Sigmoid colon (tissue), 7 donors: ENCODE measurements at places on chromosomes 3 and 15. TPM values are rescaled to one million over a fixed set of nuclear protein-coding genes. Genes with fewer than 3 reads are reported as not detected.

DNA sequence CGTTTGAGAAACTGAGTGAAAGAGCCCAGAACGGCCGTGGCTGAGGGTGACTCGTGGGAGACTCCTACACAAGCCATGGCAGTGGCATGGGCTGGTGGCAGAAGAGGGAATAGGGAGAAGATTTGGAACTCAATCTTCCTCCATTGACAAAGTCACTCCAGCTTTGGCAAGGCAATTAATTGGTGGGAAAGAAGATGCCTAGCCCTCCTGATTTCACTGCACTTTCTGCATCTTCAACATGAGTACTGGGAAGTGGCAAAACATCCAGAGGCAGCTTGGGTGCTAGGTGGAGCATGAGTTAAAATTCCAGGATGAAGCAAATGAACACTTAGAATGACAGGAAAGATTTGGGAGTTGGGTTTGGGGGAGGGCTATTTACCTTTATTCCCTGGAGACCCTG is 1.4 kb upstream of the TGFBR2 start:
- DNase-seq, result no peak

DNA sequence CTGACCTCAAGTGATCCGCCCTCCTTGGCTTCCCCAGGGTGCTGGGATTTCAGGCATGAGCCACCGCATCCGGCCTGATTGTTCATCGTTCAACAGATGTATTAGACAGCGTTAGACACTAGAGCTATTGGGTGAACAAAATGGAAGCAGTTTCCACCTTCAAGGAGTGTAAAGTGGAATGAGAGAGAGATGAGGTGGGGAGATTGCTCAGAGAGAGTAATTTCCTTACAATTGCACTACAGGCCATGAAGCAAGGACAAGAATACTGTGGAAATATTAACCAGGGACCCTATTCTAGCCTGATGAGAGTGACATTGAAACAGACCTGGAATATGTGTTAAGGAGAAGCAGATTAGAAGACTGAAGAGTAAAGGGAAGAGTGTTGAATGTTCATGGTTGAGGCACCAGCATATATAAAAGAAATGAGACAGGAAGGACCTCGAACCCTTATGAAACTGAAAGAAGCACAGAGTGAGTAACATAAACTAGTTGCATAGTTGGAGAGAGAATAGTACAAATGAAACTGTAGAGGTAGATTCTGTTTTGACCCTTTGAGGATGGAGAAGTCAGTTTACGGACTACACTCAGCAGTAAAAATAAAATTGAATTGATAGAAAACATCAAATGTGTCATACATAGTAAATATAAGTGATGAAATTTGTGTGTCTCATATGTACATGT is 7.2 kb downstream of the RTF1 start:
- no peak for DNase-seq

GRCh38 chr15:60540002-60540651 is 61.2 kb upstream of the ICE2 start:
- no peak for DNase-seq

DNA sequence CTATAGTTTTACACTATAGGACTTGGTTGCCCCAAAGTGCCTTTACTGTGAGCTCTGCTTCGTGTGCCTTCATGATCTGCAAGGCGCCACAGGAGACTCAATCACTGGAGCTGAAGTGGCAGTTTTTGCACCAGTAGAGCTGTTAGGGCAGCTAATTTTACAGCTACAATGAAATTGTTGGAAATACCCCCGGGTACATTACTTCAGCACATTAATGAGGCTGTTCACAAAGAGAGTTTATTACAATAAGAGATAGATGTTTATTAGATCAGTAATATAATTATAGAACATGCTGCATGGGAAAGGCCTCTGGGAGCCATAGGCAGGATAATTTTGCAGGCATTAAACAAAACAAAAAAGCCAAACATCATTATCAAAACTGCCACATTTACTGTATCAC is 231.1 kb downstream of the CTNNB1 start:
- no peak for DNase-seq

DNA sequence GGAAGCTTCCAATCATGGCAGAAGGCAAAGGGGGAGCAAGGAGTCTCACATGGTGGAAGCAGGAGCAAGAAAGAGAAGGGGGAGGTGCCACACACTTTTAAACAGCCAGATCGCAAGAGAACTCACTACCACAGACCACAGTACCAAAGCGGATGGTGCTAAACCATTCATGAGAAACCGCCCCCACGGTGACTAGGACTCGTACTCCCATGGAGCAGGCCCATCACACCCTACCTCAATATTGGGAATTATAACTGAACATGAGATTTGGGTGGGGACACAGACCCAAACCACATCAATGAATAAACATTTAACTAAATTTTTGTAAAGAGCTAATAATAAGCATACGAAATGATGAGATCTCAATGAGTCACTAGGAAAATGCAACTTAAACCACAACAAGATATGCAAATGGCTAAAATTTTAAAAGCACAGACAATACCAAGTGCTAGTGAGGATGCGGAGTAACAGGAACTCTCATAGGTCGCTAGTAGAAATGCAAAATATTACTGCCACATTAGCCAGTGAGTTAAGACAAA is 10.0 kb downstream of the MRPS25 start:
- DNase-seq, result no peak

DNA sequence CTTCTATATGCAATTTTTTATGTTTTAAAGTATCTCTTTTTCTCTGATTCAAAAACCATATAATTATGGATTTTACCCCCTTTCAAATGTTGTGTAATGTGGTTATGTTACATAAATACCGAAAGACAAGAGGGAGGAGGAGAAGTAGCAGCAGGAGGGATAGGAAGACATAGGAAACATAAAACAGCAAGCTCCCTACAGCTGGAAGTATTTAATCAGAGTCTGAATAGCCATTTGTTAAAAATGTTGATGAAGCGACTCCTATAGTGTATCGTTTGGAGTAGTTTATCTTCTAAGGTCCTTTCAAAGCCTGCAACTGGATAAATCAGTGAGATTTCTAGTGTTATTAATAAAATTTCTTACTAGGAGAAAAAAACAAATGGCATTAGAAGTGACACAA is 598.1 kb upstream of the GOLIM4 start:
- DNase-seq, result no peak

Gene MRAS
- 7.2 TPM for polyA plus RNA-seq

GRCh38 chr3:31610700-31611275 is 78.1 kb downstream of the STT3B start:
- DNase-seq, result no peak

Gene SLC26A6
- polyA plus RNA-seq, result 70.8 TPM

Gene DAZL
- 0.12 TPM for polyA plus RNA-seq

GRCh38 chr3:116512931-116513330 is 67.6 kb upstream of the LSAMP start:
- DNase-seq, result no peak

DNA sequence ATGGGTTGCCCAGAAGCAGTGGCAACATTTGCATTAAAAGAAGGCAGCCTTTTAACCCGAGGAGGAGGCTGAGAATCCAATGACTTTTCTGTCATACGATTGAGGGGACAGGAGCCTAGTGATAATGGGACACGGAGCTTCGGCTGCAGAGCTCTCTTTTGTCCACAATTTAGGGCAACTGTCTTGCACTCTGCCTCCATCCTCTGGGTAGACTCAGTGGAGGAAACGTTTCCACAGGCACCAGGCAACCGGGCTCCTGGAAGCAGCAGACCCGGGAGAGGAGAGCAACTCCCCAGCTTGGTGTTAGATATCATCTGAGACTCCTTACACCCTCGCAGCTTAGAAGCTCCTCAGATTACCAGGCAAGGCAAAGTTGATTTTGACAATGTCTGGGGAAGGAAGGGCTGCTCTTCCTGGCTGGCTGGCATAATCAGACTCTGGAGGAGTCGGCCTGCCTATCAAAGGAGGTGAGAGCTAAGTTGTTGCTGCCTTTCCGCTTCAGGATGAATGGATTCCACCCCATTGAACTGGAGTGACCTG is 43.5 kb upstream of the RNU6-1 start:
- no peak for DNase-seq

DNA sequence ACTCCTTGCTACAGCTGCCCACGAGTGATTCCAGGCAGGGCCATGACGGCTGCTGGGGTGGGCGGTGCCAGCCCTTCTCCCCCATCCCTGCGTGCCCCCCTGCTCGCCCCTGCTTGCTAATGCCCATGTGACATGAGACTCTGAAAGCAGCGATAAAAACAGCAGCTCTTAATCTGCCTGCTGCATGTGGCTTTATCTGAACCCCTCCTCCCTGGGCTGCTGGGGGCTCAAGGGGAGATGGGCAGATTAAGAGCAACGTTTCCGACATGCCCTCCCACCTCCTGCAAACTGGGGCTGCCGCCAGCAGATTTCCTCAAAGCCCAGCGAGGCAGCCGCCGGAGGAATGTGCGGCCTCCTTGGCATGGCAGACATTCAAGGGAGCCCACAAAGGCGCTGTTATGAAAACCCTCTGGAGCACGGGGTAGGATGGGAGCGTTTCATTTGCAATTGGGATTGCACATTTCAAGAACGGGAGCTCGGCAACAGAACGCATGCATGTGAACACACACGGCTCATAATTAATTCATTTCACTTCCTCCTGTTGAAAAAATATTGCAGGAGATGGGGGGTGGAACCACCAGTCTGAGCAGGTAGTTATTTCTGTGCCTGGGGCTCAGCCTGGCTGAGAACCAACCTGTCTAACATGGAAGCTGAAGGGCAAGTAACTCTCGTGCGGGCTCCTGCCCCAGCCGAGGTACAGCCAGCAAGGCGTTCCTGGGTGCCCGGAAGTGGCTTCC is 504.2 kb upstream of the PROK2 start:
- DNase-seq, result peak; percentile 70

- no peak for DNase-seq
Observed at GRCh38 chr3:21638488-21638887, 112.5 kb downstream of the ZNF385D start.

Gene LRRC2
- polyA plus RNA-seq, result 2.4 TPM

Gene SNRPN
- polyA plus RNA-seq, result 56.4 TPM

- DNase-seq, result no peak
Observed at GRCh38 chr3:129598484-129598883, 8.0 kb downstream of the PLXND1 start.

DNA sequence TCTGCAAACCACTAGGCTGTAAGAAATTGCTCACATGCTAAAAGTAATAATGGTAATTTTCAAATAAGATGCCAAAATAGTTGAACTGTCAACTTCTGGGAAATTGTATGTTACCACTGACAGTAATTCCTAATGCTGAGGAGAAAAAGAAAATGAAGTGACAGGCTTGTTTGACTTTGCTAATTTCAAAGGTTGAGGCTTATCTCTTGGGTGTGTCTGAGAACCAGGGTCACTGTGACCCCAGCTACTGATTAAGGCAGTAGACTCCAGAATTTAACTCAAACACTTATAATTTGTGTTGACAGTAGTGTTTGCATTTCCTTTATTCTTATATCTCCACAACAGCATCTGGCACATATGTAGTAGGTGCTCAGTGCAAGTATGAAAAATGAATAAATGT is 74.6 kb upstream of the PDZRN3 start:
- no peak for DNase-seq

GRCh38 chr15:92505611-92506010 is 111.9 kb downstream of the ST8SIA2 start:
- no peak for DNase-seq

Gene NR1I2
- 39.6 TPM for polyA plus RNA-seq

GRCh38 chr3:157652366-157652765 is 149.2 kb upstream of the VEPH1 start:
- no peak for DNase-seq

- DNase-seq, result no peak
Observed at GRCh38 chr15:70795311-70795665, 31.9 kb upstream of the UACA start.

Gene ATP13A4
- 3.0 TPM for polyA plus RNA-seq

GRCh38 chr15:27323801-27324200 is 352.8 kb downstream of the GABRG3 start:
- no peak for DNase-seq

- DNase-seq, result no peak
Observed at GRCh38 chr3:10601151-10601856, 95.9 kb upstream of the ATP2B2 start.

Gene NANOGP8
- 0.15 TPM for polyA plus RNA-seq

DNA sequence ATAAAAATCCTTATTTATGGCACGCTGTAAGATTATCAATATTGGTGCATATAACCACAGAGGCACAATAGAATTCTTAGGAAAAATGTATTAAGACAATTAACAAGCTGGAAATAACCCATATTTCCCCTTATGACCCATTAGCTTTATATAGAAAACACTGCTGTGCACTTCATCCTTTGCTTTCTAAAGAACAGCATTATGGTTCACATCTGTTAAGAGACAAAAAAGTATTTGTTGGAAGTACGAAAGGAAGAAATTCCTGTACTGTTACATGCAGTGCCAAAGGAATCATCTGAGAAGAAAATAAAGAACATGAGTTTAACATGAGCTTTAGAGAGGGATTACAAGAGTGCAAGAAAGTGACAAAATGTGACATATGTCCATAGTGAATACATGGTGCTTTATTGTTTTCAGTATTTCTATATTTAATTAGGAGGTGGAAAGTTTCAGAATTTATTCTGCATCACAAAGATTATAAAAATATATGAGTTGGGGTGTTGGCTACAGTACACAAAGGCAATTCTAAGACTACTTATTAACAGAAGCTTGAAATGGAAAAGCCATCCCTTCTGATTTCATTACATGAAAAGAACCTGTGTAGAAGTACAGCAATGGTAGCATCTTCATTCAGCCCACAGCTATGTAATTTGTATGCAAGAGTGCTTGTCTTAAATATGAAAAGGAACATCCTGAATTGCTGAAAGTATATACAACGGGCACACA is 6.8 kb downstream of the UBE3A start:
- DNase-seq, result no peak

- DNase-seq, result peak; percentile 66
Observed at GRCh38 chr15:55587321-55588069, 650 bp downstream of the PYGO1 start.

Gene TPRG1
- polyA plus RNA-seq, result 0.23 TPM

DNA sequence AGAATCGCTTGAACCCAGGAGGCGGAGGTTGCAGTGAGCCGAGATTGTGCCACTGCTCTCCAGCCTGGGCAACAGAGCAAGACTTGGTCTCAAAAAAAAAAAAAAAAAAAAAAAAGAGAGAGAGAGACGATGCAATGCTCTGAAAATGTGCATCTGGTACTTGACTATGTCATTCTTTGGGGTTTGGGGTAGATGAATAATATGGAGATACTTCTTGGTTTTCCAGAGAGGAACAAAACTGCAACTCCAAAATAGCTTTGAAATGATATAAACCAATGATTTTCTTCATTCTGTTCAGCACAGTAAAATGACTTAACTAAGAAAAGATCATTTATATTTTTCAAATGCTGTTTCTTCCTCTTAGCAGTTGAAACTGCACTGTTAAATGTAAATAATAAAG is 158.9 kb downstream of the ISL2 start:
- no peak for DNase-seq

Gene GNB4
- polyA plus RNA-seq, result 4.4 TPM

- DNase-seq, result no peak
Observed at GRCh38 chr15:52124270-52124880, 11.8 kb upstream of the BCL2L10 start.

- DNase-seq, result no peak
Observed at GRCh38 chr3:167102071-167102470, 278.0 kb downstream of the ZBBX start.

Gene MLF1
- polyA plus RNA-seq, result 3.8 TPM

DNA sequence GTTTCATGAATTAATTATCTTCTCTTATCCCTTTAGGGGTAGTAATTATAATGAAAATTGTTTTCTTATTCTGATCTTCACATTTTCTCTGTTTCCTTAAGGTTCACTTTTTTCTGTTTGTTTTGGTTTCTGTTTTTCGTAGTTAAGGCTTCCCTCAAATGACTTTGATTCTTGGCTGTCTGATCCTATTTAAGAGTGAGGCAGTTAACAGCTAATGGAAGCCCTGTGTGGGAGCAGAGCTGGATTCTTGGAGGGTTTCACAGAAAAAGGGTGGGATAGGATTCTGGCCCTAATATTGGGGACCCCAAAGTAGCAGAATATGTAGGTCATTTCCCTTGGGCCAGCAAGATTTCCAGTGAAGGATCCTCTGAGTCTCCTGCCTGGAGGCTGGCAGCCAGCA is 6.8 kb upstream of the AMOTL2 start:
- no peak for DNase-seq

Gene LTK
- polyA plus RNA-seq, result 4.8 TPM
